ENCODE measurements at places on chromosomes 4 and X. TPM values are rescaled to one million over a fixed set of nuclear protein-coding genes. Genes with fewer than 3 reads are reported as not detected.

Gene LRCH2
- total RNA-seq = 23.3 TPM

Gene OPHN1
- 19.1 TPM for total RNA-seq

Gene UBL4A
- total RNA-seq = 30.8 TPM

Gene UGT2B17
- total RNA-seq = not detected

Gene NMU
- total RNA-seq = 1.7 TPM

Gene MAGEE2
- 1.5 TPM for total RNA-seq

Gene FAM184B
- 20.3 TPM for total RNA-seq

Gene MSANTD1
- 1.3 TPM for total RNA-seq

Gene CXorf49
- total RNA-seq = not detected

Gene TEX13A
- total RNA-seq = not detected

Gene RIPPLY1
- not detected for total RNA-seq

Gene PDE5A
- 101 TPM for total RNA-seq

Gene FGG
- not detected for total RNA-seq

Gene GYPE
- total RNA-seq = 2.6 TPM

Gene GAGE12E
- not detected for total RNA-seq

Gene SRP72
- 95.1 TPM for total RNA-seq

Gene LIMCH1
- total RNA-seq = 125 TPM

Gene CSAG1
- not detected for total RNA-seq

Gene MAGEA2B
- not detected for total RNA-seq
